ENCODE measurements at places on chromosomes 11 and 22.

DNA sequence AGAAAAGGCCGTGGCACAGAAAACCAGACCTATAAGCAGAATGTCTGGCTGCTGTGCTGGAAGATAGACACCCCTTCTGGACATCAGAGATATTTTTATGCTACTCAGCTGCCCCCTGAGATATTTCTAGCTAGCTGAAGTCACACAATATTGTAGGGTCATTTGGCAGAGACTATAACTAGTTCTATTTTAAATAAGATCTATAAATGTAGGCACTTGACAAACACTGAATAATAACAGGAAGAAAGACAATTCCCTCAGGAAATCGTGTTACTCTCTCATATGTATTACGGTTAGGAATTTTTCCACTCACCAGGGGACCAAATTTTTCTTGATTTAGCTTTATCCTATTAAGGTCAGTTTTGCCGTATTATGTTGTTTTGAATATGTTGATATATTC, 845.4 kb downstream of the OPCML start:
- no peak for DNase-seq

GRCh38 chr11:112795142-112795815, 165.9 kb upstream of the NCAM1 start:
- DNase-seq = no peak

GRCh38 chr11:83292709-83293456, 6.7 kb upstream of the CCDC90B start:
- no peak for DNase-seq

DNA sequence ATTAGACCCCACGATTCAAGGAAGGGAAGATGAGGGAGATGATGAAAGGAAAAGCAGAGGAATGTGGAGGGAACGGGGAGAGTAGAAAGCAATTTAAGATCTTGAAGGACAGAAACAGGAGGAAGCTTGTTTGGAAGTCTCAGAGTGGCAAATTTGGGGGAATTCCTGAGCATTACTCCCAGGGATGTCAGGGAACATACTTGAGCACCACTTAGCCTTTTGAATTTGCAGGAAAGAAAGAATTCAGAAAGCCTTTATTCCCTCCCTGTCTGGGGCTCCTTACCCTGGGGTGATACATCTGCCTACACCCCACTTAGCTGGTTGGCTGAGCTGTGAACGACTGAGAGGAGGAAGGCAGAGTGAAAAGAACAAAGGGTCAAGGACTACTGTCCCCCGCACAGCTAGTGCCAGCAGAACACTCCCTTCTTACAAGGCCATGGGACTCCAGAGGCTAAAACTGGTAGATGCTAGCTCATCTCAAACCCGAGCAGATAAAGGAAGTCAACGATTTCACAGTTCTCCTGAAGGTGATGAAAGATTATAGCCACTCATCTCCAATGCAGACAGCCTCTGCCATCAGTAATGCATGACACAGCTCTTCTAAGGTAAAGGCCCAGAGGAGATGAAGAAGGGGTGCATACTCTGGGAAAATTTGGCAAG, 84.0 kb upstream of the AKIP1 start:
- no peak for DNase-seq

- DNase-seq = no peak
These were observed 23.0 kb upstream of the TRAF6 start for GRCh38 chr11:36532941-36533601.

- no peak for DNase-seq
These were observed 98.9 kb upstream of the SLC5A12 start for GRCh38 chr11:26820739-26821138.

- DNase-seq = no peak
These were observed at the start of gene TSPAN18 for GRCh38 chr11:44726283-44727113. Gene TSPAN18, plus strand, starts transcription at chr11:44726962. Its CDS starts 179,455 bp downstream, at chr11:44906417.

GRCh38 chr11:91160661-91161060, 937.8 kb upstream of the CHORDC1 start:
- no peak for DNase-seq

DNA sequence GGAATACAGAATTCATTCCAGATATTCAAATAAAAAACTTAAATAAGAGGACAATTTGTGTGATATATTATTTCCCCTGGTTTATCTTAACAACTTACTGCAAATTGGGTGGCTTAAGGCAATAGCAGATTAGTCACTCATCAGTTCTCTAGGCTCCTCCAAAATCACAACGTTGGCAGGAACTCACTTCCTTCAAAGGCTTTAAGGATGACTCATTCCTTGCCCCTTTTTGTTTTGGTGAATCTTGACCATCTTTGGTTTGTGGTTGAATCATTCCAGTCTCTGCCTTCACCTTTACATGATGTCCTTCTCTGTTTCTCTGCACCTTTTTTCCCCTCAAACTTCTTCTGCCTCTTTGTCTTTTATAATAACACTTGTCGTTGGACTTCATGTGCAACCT, 3.4 kb downstream of the OR10AG1 start:
- no peak for DNase-seq

DNA sequence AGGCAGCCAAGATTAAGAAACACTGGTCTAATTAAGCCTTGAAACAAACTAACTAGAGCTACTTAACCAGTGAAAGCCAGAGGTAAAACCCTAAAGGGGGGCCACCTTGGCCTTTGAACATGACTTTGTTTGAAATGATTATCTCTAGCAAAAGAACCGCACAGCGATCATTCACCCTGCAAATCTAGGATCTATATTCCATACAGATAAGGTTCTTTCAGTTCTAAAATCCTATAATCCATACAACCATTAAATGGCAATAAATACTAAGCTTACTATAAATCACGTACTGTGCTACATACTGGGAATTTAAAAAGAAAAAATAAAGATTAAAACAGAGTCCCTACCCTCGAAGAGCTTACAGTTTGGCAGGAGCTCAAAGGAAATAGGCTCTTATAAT, 40.6 kb downstream of the RBFOX2 start:
- DNase-seq = no peak

DNA sequence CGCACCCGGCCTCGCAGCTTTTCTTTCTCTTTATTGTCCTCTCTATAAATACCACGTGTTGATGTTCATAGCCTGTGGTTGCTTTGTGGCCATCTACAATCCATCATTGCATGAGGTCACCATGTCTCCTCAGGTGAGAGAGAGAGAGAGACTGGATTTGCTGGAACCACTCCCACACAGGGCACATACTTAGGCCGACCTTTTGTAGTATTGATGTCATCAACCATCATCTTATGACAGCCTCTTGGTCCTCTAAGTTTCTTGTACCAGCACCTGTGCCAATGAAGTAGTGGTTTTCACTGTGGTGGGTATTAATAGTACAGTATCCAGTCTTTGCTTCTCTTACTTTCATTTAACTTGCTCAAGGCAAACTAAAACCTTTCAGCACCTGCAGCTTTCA, 22.8 kb upstream of the P2RY6 start:
- DNase-seq = no peak

GRCh38 chr11:128201801-128202200, 385.6 kb downstream of the ETS1 start:
- no peak for DNase-seq

DNA sequence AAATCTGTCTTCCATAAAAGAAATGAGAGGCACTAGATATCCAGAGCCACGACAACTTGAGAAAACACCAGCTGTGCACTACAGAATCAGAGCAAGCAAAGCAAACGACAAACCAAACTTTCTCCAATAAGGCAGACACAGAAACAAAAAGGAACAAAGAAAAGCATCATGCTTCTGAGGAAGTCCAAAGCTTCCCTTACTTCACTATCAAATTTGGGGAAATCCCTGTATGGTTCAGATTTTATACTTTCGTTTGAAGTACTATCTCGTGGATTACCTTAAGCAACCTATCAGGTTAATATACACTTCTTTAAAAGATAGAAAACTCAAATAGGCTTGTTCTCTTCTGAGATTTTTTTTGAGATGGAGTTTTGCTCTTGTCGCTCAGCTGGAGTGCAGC, 27.7 kb downstream of the ALG9 start:
- no peak for DNase-seq

GRCh38 chr11:72373163-72373562, 61.2 kb downstream of the CLPB start:
- DNase-seq = no peak

DNA sequence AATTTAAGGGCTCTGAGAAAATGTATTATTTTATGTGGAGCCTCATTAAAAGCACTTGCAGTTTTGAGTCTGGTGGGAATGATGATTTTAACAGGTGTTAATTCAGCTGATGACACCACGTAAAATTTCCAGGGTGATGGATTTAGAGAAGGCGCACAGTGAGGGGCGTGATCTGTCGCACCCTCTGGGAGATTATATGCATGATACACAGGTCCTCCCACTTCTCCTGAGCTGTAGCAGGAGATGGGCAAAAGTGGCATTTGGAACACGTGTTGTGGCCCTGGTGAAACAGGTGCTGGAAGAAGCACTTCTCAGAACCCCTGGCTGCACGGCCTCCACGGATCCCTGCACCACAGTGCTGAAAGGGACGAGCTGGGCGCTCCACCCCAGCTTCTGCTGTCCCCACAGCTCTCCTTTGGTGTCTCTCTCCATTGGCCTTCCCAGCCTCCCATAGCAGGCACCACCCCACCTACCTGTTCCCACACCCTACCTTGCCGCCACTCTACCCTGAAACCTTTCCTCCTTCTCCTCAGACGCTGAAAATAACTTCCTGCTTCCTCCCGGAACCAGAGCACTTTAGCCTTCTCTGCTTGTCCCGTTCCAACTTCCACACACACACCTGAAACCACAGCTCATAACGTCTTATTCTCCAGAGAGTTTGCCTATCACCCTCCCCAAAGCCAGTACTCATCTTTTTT, 6.9 kb upstream of the SORL1 start:
- no peak for DNase-seq

All from cortex of kidney (tissue), 1 donor.